Fibroblast of skin of left quadriceps (primary cell): ENCODE measurements at places on chromosomes 4 and X.

DNA sequence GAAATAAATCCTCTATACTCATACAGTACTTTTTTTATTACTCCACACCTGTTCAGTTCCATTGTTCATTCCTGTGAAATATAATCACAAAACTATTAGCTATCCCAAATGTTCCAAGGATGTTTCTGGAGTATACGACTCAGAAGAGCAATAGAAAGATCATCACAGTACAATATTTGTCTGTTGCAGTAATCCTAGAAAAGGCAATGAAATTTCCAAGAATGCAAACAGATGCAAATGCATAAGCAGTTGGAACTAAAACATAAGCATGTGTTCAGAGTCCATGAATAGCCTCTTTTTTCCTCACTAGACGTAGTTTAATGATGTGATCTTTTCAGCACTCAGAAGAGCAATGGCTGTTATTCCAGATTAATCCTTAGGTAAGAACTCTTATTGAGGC, 55.2 kb downstream of the RTL3 start:
- no peak for DNase-seq

GRCh38 chr4:174983128-174983750, 65.1 kb downstream of the ADAM29 start:
- no peak for DNase-seq

DNA sequence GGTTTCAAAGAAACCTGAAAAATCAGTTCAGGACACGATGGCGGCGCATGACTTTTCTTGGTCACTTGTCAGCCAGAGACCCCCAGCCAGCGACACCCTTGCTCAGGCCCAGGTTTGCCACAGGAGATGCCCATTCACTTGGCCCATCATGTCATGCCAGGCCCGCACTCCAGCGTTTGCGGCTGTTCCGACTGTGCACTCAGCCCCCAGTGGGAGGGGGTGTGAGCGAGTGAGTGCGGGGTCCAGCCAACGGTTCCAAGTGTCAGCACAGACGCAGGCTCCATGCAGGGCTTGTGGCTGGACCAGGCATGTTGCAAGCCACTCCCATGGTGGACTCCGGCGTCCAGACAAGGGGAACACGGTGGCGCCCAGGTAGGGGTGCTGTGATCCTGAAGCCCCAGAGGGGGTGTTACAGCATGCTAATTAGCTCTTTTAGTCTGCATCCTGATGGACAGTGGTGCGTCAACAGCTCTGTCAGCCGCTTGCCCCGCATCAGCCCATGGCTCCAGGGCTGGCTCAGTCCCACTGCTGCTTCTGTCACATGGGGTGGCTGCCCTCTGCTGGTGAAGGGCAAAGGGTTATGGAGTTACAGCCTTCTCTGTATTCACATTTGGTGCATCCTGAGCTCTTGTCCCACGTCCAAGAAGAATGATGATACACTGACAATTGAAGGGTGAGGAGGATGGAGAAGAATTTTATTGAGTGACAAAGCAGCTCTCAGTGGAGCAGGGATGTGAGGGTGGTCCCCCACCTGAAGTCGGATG, 3.7 kb upstream of the MAEA start:
- no peak for DNase-seq

DNA sequence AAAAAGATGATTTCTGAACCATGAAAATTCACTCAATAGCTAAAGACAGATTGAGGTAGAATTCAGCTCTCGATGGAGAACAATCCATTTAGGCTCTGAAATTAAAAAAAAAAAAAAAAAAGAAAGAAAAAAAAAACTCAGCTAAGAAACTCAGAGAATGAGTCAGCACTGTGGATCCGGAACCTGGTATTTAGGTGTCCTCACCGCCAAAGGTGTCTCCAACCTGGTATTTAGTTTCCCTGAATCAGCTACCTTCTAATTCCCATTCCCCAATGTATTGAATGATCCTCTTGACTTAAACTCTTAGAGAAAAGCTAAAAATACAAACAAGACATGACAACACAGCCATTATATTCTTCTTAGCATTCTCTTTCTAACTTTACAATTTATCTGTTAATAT, 150.3 kb upstream of the RASGEF1B start:
- no peak for DNase-seq

DNA sequence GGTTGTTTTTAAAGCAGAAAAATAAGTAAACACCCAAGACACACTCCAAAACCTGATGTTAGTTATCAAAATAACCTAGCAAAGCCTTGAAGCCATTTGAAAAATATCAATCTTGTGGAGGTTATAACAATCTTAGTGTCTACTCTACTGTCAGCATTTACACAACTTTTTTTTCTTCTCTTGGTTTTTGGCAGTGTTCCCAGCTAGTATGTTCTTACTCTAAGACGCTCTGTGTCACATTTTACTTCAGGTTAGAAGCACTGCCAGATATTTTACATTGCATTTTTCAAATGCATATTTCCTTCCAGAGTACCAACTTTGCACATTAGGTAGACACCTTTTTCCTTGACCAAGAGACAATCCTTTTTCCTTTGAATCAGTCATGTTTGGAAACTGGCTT, 114.0 kb upstream of the INPP4B start:
- no peak for DNase-seq

GRCh38 chr4:183503497-183504063, 1.3 kb upstream of the ING2 start:
- DNase-seq, result no peak

DNA sequence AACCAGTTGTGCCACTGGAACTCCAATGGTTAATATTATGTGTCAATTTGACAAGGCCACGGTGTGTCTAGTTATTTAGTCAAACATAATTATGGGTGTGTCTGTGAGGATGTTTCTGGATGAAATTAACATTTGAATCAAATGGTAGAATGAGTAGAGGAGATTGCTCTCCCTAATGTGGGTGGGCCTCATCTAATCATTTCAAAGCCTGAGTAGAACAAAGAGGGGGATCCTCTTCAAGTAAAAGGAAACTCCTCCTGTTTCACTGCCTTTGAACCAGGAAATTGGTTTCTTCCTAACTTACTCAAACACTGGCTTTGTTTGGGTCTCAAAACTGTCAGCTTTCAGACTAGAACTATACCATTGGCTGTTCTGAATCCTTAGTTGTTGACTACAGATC, 1692.1 kb downstream of the PCDH19 start:
- DNase-seq, result no peak

DNA sequence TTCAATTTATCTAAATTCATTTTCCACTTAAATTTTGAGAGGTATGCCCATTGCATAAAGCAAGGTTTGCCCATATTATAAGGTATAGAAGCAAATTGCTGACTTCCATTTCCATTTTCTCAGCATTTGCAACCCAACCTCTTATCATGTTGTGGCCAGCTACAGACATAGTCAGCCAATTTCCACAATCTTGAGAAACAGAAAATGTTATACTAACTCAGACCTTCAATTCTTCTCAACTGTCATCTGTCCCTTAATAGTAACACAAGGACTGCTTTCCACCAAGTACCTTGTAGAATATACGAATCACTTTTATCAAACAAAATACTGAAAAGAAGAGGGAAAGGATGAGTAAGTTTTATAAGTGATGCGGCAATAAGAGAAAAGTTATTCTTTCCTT, 11.2 kb upstream of the GRIA3 start:
- no peak for DNase-seq

DNA sequence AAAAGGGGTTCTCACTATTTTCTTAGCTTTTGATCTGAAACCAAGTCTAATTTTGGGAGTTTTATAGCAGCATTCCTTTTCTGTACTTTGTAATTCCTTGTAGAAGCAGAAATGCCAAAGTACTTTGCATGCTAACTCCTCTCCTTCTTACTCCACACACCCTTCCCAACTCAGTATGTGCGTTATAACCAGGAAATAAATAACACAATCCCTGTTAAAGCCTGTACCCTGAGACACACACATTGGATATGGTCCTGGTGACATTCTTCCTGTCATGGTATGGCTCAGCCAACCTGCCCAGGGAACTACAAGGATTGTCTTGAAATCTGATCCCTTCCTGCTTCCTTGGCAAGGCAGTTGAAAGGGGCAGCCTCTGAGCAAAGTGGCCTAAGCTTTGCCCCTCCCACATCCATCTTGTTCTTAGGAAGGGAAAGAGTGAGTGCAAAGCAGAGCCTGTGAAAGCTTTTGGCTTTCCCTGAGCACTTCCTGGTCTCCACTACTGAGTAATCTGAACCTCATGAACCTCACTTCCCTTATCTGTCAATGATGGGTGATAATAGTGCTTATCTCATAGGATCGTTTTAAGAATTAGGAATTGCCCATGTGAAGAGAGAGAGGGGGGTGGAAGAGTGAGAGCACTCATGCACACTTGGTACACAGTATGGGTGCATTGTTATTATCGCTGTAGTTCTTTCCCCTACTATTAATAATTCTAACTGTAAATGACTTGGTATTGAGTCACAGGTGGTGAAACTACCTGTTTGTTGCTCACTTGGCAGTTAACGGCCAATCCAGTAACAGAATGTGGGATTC, 109.3 kb downstream of the AFF2 start:
- no peak for DNase-seq

GRCh38 chr4:45453258-45453853, 670.5 kb downstream of the GABRG1 start:
- DNase-seq, result no peak

GRCh38 chr4:131052646-131053045, 1956.7 kb downstream of the C4orf33 start:
- DNase-seq, result no peak

GRCh38 chr4:103032574-103032973, 13.1 kb upstream of the SLC9B1 start:
- no peak for DNase-seq

- no peak for DNase-seq
Observed at GRCh38 chrX:26295425-26295824, 79.5 kb downstream of the MAGEB5 start.

GRCh38 chr4:90543419-90544170, 416.4 kb downstream of the CCSER1 start:
- no peak for DNase-seq

GRCh38 chr4:151865312-151865711, 104.5 kb upstream of the GATB start:
- no peak for DNase-seq

DNA sequence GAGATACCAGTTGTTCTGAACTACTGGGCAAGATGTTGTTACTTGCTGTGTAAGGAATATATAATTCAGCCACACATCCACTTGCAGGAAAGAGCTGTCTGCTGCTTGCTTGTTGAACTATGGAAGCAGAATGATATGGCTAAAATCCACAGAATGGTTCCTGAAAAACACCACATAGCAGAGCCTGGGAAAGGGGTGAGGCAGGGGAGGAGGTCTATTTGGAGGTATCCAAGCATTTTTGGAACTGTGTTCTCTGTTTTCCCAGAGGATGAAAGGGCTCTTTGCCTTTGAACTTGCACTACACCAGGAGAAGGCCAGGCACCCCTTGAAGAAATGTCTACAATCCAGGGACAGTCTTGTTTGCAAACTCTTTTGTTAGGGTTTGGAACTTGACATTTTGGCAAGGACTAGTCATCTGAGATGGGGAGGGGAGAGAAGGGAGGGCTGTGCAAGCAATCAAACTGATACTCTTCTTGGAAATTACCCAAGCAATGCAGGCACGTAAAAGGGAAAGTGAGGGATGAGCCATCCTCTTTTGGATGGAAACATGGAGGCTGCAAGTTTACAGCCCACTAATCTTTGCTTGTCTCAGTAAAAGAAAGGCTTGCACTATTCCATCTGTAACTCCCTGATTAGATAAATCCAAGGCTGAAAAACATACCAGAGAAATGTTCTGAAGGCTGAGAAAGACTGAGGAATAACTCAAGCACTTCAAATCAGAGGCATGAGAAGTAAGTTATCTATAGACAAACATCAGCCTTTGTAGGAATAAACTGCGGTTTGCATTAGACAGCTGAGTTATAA, 141.0 kb downstream of the TSPAN5 start:
- DNase-seq, result no peak

DNA sequence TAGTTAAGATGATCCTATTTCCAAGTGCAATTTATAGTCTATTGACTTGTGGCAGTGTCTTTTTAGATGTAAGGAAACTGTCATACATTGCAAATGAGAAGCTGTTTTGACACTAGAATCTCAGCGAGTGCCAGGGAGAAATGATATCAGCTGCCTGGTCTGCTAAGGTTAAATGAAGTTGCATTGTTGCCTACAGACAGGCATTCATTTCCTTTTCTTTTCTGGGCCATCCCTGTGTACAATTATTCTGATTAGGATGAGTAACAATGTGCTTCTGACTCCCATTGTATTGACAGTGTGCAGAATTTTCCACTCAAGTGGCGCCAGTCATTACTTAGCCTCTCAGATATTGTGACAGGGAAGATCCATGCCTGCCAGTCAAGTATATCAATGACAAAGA, 231.2 kb downstream of the GPAT3 start:
- no peak for DNase-seq

GRCh38 chr4:185796176-185796575, 15.8 kb downstream of the SORBS2 start:
- DNase-seq, result no peak

DNA sequence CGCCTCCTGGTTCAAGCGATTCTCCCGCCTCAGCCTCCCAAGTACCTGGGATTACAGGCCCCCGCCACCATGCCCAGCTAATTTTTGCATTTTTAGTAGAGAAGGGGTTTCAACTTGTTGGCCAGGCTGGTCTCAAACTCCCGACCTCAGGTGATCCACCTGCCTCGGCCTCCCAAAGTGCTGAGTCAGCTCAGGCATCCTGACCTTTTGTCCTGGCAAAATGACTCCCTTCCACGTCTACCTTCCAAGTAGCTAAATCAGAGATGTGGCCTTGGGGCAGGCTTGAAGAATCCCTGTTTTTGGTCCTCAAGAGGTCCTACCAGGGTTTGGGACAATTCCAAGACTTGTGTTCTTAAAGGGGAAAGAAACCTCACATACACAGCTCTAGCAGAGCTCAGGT, 12.8 kb downstream of the AFAP1 start:
- DNase-seq, result no peak

GRCh38 chr4:3486541-3487540, 23.7 kb downstream of the DOK7 start:
- DNase-seq, result no peak

DNA sequence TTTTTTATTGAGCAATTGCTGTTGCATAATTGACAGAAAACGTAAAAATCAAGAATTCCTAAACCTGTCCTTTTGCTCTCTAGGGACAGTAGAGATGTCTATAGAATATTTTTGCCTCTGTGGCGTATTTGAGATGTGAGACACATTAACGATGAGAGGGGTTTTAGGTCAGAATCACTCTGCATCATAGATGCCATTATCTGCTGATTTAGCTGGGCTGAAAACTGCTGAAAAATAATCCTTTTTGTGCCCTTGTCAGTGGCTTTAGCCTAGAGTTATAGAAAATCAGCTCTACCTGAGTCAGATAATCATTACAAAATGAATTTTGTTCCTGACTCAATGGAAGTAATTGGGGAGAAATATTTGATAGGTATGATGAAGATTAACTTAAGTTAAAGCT, 767.8 kb upstream of the TENM3 start:
- DNase-seq, result no peak

DNA sequence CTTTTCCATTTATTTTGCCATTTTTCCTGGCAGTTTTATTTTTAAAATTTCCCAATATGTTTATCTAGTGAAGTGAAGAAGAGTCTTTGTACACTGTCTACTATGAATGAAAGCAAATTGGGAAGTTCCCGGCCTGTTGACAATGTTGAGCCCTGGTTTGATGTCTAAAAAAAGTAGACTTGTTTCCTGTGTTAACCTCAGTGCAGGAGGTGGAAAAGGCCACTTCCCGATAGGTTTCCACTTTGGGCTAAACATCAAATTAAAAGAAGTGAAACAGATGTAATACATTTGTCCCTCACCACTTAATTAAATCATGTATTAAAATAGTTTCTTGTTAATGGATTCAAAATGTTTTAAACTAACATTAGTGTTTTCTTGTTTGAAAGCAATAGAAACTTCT, 30.0 kb downstream of the BBS12 start:
- no peak for DNase-seq
